ENCODE measurements at places on chromosomes 5 and 9.

- no peak for DNase-seq
Observed at GRCh38 chr9:85610074-85610860, 131.5 kb downstream of the AGTPBP1 start.

DNA sequence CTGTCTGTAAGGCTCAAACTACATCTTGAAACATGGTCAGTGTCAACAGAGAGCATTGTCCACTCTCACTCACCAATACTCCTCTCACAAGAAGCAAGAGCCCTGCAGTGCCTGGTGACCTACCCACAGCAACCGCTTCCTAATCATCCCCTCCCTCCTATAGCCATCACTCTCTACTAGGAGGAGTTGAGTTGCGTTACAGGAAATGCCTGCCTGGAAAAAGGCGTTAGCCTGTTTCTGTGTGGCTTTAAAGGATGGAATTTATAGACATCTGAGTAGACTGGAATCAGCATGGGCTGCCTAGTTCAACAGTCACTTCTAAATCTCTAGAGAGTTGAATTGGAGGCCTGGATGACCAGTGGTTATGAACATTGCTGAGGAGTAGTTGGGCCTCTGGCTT lies 108.3 kb upstream of the FER start:
- DNase-seq = no peak

- DNase-seq = no peak
Observed at GRCh38 chr9:15239816-15240215, 67.2 kb downstream of the TTC39B start.

GRCh38 chr9:129857207-129857606 lies 21.9 kb downstream of the USP20 start:
- no peak for DNase-seq

DNA sequence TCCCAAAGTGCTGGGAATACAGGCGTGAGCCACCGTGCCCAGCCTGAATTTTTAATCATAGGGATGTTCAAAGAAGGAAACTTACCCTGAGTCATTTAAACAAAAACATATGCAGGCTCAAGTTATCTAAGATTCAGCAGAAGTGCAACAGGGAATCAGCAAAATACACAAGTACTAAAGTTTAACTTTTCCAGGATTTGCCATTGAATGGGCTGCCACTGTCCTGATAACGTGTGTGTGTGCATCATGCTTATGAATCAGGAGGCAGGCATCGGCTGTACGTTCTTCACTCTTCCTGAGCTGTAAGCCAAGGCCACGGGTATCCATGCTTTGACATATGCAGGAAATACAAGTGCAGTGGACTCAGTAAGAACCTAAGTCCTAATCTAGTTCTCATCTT lies 48.8 kb upstream of the FST start:
- no peak for DNase-seq

DNA sequence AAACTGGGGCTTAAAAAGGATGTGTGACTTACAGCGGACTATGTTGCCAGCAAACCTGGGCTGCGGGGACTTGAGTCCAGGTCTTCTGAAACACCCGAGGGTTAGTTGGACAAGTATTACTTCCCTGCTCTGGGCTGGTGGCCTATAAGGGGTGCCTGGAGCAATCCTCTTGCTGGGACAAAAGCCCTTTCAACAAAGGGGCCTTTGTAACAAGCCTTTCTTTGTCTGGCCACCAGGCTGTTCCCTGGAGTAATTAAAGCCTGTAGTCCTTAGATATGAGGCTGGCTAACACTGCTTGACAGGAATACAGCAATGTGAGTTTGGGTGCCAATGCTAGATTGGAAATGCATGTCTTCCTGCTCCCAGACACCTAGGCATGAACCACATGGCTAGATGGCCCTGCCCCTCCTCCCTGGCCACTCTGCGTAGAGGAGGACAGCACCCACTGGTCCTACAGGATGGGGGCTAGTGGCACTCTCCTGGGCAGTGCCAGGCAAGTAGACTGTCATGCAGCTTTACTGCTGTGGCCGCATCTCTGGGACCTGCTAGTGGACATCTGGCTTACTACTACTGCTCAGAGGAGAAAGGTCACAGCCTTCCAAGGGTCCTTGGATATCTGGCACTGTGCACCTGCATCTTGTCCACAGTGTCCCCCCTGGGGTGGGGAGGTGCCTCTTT lies 343.1 kb downstream of the ZSWIM6 start:
- DNase-seq = no peak

DNA sequence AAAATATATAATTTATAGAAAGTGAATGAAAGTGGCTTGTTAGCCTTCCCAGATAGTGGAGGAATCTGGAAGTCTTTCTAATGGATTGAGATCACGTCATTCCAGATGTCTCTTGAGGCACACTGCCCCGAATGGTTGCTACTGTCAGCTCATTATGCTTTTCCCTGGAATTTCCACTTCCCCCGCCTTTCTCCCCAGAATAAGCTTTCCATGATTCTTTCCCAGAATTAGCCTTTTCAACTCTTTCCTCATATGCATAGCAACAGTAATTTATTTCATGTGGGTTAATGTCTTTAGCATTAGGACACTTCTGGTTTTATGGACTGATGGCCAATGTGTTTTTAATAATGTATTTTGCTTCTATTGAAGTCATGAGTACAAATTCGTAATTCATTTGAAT lies 81.5 kb downstream of the PALM2AKAP2 start:
- no peak for DNase-seq

DNA sequence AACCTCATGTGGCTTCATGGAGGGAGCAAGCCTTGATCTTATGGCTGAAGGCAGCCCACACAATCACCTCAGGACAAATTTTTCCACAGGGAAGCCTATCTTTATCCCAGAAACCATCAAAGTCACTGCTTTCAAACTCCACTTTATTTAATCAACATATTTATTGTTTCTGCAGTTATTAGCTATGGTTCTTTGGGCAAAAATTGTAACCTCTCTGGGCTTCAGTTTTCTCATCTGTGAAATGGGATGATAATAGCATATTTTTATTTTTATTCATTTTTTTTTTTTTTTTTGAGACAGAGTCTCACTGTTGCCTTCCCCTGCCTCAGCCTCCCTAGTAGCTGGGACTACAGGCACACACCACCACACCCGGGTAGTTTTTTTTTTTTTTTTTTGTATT lies 2.1 kb upstream of the RPS14 start:
- DNase-seq = no peak

- no peak for DNase-seq
Observed at GRCh38 chr5:23169660-23170416, 316.7 kb upstream of the CDH12 start.

GRCh38 chr5:92332039-92332438 lies 948.9 kb upstream of the ARRDC3 start:
- no peak for DNase-seq
